Motor neuron (in vitro differentiated cells): ENCODE measurements at places on chromosomes 16 and 17.
A peak's percentile ranks its signal among the peaks of the same experiment; 100 is the strongest.

GRCh38 chr16:53600126-53600525, 97.1 kb upstream of the AKTIP start:
- ATAC-seq: no peak

GRCh38 chr17:65062171-65062915, 5.8 kb upstream of the GNA13 start:
- peak; percentile 64 for ATAC-seq

DNA sequence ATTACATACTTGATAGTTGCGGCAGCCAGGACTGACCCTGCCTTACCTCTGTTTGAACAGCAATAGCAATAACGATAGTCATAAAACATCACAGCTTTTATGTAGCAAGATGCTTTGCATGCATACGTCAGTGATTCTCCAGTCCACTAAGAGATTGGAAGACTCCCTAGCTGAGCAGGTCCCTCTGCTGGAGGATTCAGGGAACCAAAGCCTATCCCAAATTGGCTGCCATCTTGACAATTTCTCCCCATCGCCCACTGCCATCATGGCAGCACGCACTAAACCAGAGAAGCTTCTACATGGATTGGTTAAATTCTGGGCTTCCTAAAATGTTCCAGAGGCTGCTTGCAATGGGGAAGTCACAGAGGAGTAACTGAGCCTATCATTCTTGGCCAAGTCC, 360.6 kb upstream of the XYLT1 start:
- no peak for ATAC-seq

DNA sequence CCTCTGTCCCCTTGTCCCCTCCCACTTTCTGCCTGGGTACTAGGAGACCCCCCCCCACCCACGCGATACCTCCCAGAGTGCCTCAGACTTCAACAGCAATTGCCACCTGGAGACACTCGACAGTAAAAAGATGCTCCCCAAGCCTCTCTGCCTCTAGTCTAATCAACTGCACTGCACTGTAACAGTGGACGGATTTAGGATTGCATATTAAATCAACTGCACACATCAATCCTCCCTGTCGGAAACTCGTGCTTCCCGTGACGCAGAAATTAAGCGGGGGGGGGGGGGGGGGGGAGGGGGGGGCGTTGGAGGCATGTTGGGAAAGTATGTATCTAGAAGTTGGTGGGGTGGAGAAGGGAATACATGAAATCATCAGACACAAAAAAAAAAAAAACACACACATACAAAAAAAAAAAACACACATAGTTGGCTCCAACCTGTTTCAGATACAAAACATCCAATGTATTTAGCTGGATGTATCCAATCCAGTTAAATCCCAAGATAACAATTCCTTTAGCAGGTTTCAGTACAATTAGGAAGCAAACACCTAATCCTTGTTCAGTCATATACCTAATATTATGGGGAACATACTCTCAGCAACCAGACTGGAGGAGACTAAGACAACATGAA, 29.7 kb downstream of the FAM222B start:
- ATAC-seq: peak; percentile 55

DNA sequence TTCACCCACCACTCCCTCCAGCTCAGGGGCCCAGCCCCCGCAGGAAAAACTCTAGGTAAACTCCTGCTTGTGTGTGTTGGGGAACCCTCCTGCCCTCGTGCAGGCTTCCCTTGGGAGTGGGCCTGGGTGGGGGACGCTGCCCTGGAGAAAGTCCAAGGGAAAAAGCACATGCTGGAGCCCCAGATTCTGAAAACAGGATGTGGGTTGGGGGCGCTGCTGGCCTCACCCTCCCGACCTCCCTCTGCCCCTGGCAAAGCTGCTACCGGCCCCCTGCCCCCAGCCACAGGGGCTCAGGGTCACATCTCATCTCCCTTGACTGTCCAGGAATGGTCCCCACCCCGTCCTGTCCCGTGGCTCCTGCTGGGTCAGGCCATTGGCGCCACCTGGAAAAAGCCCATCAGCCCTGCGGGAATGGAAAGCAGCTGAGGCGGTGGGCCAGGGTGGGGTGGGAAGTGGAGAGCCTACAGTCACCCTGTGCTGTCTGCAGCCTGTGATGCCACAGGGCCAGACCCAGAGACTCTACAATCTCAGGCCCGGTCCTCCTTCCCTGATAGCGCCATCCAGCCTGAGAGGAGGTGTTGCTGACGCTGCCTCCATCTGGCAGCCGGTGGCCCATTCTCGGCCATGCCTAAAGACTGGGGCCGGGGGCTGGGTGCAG, 2.5 kb upstream of the GJD3 start:
- no peak for ATAC-seq

DNA sequence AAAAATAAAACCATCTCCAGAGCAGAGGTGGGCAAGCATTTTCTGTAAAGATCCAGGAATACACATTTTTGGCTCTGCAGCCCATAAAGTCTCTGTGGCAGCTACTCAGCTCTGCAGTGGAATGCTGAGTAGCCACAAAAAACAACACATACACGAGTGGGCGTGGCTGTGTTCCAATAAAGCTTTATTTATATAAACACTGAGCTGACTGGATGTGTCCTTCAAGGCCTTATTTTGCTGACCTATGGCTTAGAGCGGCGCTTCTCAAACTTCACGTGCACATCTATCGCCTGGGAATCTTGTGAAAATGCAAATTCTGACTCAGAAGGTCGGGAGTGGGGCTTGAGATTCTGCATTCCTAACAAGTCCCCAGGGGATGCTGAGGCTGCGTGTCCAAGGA, 39.7 kb downstream of the XYLT1 start:
- ATAC-seq: no peak

- peak; percentile 59 for ATAC-seq
Measured at GRCh38 chr16:49838441-49839016, 17.4 kb downstream of the ZNF423 start.
